Neural crest cell (in vitro differentiated cells): ENCODE measurements at places on chromosomes 13 and 19. TPM values are rescaled to one million over a fixed set of nuclear protein-coding genes. Genes with fewer than 3 reads are reported as not detected.

GRCh38 chr19:11284515-11284914 is 11.4 kb upstream of the TSPAN16 start:
- DNase-seq: no peak

GRCh38 chr13:81395368-81395767 is 1054.4 kb upstream of the SPRY2 start:
- peak; percentile 4 for DNase-seq

DNA sequence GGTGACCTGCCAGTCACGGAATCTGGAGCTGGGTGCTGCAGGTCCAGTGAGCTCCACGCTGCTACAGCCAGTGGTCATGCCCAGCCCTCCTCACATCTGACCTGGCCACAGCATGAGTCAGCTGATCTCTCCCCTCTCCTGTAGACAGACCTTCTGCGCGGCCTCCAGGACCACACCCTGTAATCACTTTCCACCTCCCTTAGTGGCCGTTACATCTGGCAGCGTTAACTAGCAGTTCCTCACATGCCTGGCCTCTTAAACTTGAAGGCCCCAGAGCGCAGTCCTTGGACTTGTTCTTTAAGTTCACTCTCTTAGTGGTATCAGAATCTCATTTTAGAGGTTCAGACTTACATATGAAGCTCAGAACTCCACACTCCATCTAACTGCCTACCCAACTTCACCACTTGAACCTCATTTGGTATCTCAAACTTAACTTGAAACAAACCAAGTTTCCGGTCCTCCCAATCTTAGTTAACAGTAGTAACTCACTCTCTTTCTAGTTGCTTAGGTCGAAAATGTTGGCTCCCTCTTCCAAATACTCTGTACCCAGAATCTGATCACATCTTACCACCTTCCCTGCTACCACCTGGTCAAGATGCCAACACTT is 22.7 kb downstream of the MIPEP start:
- no peak for DNase-seq

SIAH3 gene
- total RNA-seq: 0.36 and 0.42 TPM in 2 replicates

PEG3 gene
- not detected in 2 replicates for total RNA-seq

- no peak for DNase-seq
Observed at GRCh38 chr19:39408392-39409207, 2.0 kb downstream of the ZFP36 start.

- no peak for DNase-seq
Observed at GRCh38 chr13:35480346-35480745, 3.9 kb upstream of the MAB21L1 start.

FUT1 gene
- 0.51 and 0.59 TPM in 2 replicates for total RNA-seq

DNA sequence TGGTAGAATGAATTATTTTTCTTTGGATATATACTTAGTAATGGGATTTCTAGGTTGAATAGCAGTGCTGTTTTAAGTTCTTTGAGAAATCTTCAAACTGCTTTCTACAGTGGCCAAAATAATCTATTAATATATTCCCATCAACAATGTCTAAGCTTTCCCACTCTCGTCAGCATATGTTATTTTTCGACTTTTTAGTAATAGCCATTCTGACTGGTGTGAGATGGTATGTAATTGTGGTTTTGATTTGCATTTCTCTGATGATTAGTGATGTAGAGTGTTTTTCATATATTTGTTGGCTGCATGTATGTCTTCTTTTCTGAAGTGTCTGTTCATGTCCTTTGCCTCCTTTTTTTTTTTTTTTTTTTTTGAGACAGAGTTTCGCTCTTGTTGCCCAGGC is 90.2 kb upstream of the CSNK1A1L start:
- no peak for DNase-seq

GRCh38 chr13:100178309-100178708 is 89.4 kb downstream of the PCCA start:
- DNase-seq: no peak

DNA sequence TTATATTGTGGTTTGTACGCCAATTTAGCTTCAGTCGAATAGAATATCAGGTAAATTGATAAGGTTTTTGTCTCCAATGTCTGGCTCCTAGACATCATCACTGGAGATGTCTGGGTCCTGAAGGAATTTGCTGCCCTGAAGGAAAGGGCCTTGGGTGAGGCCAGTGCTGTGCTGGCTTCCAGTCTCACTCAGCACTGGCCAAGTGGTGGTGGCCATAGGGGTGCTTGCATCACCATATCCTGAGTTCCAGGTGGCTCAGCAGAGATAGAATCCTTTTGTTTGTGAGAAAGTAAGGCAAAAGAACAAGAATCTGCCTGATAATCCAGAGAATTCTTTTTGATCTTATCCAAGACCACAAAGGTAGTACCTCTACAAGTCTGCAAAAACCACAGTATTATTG is 39.1 kb downstream of the UQCRFS1 start:
- DNase-seq: no peak

RNF225 gene
- total RNA-seq: 1.5 and 1.6 TPM in 2 replicates

GRCh38 chr19:53908935-53909415 is at the start of gene CACNG7:
TSS of gene CACNG7 (plus strand) at chr19:53909278. CDS start at chr19:53912832, 3,554 bp downstream.
- no peak for DNase-seq

GNA15 gene
- total RNA-seq: not detected in 2 replicates

CD37 gene
- total RNA-seq: not detected in 2 replicates

PDS5B gene
- 82.4 and 86.8 TPM in 2 replicates for total RNA-seq

KLK3 gene
- total RNA-seq: not detected in 2 replicates

DNA sequence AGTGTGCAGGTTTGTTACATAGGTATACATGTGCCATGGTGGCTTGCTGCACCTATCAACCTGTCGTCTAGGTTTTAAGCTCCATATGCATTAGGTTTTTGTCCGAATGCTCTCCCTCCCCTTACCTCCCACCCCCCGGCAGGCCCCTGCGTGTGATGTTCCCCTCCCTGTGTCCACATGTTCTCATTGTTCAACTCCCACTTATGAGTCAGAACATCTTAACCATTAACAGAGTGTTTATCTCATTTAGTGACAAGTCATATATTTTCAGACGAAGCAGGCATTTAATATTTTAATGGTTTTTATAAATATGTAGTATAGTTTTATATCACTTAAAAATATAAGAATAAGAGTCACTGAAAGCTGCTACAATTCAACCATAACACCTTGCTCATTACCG is 780.5 kb upstream of the ARGLU1 start:
- DNase-seq: no peak

GJB6 gene
- not detected in 2 replicates for total RNA-seq

GRCh38 chr19:13689085-13689484 is 75.2 kb upstream of the MRI1 start:
- peak; percentile 25 for DNase-seq

PALM3 gene
- total RNA-seq: 5.2 and 5.7 TPM in 2 replicates

FPR3 gene
- total RNA-seq: not detected in 2 replicates

DNA sequence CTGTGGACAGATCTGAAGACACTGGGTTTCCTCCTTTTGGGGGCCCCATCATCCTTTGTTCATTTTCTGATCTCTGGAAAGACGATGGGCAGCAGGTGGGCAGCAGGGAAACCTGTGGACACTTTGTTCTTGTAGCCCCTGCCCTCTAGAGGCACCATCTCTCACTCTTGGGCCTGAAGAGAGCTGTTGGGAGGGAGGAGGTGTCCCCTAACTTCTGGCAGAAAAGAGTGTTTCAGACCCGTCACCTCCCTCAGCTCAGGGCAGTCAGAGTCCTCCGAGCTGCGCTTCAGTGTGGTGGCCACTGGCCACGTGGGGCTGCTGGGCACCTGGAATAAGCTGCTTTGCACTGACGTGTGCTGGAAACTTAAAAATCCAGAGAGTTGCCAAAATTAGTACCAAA is 26.9 kb upstream of the RNF17 start:
- DNase-seq: no peak

TMIGD2 gene
- not detected in 2 replicates for total RNA-seq

- DNase-seq: no peak
Observed at GRCh38 chr13:49615836-49616675, 12.3 kb upstream of the ARL11 start.

GZMM gene
- not detected in 2 replicates for total RNA-seq

DNA sequence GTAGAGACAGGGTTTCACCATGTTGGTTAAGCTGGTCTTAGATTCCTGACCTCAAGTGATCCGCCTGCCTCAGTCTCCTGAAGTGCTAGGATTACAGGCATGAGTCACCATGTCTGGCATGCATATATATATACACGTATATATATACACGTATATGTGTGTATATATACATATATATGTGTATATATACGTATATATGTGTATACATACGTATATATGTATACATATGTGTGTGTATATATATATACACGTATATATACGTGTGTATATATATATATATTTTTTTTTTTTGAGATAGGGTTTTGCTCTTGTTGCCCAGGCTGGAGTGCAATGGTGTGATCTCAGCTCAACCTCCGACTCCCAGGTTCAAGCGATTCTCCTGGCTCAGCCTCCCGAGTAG is 11.9 kb downstream of the DNMT1 start:
- no peak for DNase-seq

GARIN5A gene
- total RNA-seq: 1.1 and 1.3 TPM in 2 replicates

SIGLEC5 gene
- total RNA-seq: not detected in 2 replicates

DNA sequence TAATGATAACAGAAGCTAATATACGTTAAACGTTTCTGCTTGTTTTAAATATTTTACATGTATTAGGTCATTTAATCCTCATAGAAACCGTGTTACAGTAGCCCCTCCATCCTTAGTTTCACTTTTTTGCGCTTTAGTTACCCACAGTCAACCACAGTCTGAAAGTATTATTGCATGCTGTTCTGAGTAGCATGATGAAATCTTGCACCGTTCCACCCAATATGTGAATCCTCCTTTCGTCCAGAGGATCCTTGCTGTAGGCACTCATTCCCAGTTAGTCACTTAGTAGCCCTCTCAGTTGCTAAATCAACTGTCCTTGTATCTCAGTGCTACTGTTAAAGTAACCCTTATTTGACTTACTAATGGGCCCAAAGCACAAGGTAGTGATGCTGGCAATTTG is 257.8 kb downstream of the ENOX1 start:
- DNase-seq: no peak

- DNase-seq: no peak
Observed at GRCh38 chr19:56084835-56085536, 36.1 kb downstream of the ZNF787 start.

GRCh38 chr13:100365680-100366079 is 222.9 kb downstream of the GGACT start:
- DNase-seq: no peak

GRCh38 chr13:37944869-37945442 is 75.4 kb upstream of the TRPC4 start:
- DNase-seq: no peak

DNA sequence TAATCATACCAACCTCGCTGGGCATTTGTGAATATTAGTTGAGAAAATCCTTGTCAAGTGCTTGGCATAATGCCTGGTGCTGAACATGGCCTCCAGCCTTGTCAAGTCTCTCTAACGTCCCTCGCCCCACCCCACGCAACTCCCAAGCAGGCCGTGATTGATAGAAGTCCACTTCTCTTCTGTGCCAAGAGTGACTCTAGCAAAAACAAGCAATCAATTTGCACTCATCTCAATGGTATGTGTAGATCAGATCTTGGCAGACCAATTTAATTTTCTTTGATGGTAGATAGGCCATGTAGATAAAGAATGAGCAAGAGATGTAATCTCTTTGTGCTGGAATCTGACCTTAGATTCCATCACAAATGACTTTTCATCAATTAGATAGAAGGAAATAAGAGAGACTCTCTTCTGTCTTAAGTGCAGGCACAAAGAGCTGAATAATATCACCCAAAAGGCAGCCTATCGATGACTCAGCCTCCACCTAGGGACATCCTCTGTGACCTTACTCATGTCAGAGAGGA is 31.0 kb upstream of the KATNAL1 start:
- no peak for DNase-seq

DIAPH3 gene
- total RNA-seq: 16.4 and 17.3 TPM in 2 replicates

CDX2 gene
- total RNA-seq: 1.3 and 2.4 TPM in 2 replicates

DNA sequence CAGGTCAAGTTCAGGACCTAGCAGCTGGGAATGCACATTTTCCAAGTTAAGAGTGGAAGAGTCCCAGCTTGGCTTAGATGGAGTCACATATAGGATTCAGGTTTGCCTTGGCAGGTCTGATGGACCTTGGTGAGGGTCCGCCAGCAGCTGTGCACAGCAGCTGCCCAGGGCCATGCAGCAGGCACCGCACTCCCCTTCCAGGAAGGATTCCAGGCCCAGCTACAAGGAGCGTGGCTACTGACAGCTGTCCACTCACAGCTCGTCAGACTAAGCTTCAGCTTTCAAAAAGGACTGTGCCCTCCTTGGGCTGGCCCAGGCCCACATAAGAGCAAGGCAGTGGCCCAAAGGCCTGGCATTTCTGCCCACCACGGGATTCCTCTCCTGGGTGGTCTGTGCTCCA is 68.4 kb downstream of the ALOX5AP start:
- DNase-seq: no peak

DNA sequence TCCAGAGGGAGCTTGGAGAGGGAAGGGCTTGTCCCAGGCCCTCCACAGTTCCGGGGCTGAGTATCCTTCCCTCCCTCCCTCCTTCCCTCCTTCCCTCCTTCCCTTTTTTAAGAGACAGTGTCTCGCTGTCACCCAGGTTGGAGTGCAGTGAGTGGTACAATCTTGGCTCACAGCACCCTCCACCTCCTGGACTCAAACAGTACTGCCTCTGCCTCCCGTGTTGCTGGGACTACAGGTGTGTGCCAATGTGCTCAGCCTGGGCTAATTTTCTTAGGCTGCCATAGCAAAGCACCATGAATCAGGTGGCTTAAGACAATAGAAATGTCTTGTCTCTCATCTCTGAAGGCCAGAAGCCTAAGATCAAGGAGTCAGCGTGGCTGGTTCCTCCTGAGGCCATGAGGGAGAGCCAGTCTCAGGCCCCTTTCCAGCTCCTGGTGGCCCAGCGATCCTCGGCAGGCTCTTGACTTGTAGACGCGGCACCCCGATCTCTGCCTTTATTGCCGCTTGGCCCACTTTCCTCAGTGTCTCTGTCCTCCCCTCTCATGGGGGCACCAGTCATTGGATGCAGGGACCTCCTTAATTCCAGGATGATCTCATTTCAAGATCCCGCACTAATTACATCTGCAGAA is 47.5 kb downstream of the CRTC1 start:
- DNase-seq: no peak

DNA sequence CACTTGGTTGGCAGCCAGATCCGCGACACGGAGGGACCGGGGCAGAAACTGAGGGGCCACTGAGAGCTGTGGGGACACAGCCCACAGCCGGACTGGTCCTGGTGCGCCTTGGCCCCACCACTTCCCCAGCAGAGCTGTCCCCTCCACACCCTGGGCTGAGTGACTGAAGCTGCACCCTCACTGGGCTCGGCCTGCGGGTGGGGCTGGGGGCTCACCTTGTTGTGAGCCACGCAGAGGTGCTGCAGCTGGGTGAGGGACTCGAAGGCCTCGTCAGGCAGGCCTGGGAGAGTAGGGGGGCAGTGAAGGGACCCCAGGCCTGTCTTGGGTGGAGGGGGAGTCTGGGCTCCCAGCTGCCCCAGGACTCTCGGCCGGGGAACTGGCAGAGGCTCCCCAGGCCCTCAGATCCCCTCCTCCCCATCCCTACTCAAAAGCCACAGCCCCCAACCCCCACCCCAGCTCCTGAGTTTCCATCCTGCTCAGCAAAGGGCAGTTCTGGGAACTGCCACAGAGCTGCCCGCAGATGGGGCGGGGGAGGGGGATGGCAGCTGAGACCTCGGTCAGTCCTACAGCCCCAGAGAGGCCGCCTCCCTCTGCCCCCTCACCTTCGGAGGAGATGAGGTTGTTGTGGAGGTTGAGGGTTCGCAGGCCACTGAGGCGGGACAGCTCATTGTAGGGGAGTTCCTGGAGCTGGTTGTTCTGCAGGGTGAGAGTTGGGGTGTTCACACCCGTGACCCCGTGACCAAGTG is 2.3 kb downstream of the PODNL1 start:
- no peak for DNase-seq

- DNase-seq: no peak
Observed at GRCh38 chr13:42486711-42487198, 87.2 kb upstream of the TNFSF11 start.

VSTM2B gene
- total RNA-seq: 0.21 TPM in 1 of 2 replicates, not detected in the other
